ENCODE measurements at places on chromosomes 3 and 15. TPM values are rescaled to one million over a fixed set of nuclear protein-coding genes. Genes with fewer than 3 reads are reported as not detected.

FAM81A gene
- polyA plus RNA-seq: 1.0 TPM

GPR149 gene
- not detected for polyA plus RNA-seq

TP63 gene
- polyA plus RNA-seq: 0.25 TPM

EPHA3 gene
- 2.7 TPM for polyA plus RNA-seq

P2RY12 gene
- polyA plus RNA-seq: 1.2 TPM

KBTBD13 gene
- 6.9 TPM for polyA plus RNA-seq

IQCF5 gene
- not detected for polyA plus RNA-seq

VWA5B2 gene
- polyA plus RNA-seq: 0.07 TPM
